ENCODE measurements at places on chromosomes 5 and 9.

- no peak for DNase-seq
These were observed 815 bp upstream of the URM1 start for GRCh38 chr9:128370367-128370751.

- DNase-seq, result no peak
These were observed 531.6 kb upstream of the CLINT1 start for GRCh38 chr5:158390577-158390976.

- DNase-seq, result no peak
These were observed 353.6 kb downstream of the DEPDC1B start for GRCh38 chr5:60346393-60346792.

DNA sequence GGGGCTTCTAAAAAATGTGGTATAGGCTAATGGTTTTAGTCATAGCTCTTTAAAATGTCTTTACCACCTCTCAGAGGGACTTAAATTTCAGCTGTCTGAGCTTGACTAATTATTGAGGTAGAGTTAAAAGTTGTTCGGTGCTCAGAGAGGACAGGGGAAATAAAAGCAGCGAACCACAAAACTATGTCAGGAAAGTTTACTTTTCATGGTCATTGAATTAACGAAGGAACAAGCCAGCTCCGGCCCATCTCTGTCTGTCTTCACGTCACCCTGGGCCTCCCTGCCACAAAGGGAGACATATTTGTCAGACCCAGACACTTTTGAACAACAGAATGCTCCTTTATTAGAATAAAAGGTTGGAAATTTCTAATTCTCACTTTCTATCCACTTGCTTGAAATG is 98.8 kb upstream of the EFNA5 start:
- no peak for DNase-seq

- no peak for DNase-seq
These were observed 118.8 kb upstream of the VLDLR start for GRCh38 chr9:2502760-2503159.

GRCh38 chr9:118000581-118000980 is 296.4 kb downstream of the TLR4 start:
- no peak for DNase-seq

- DNase-seq, result no peak
These were observed 291.1 kb downstream of the CCDC171 start for GRCh38 chr9:15843931-15844330.

DNA sequence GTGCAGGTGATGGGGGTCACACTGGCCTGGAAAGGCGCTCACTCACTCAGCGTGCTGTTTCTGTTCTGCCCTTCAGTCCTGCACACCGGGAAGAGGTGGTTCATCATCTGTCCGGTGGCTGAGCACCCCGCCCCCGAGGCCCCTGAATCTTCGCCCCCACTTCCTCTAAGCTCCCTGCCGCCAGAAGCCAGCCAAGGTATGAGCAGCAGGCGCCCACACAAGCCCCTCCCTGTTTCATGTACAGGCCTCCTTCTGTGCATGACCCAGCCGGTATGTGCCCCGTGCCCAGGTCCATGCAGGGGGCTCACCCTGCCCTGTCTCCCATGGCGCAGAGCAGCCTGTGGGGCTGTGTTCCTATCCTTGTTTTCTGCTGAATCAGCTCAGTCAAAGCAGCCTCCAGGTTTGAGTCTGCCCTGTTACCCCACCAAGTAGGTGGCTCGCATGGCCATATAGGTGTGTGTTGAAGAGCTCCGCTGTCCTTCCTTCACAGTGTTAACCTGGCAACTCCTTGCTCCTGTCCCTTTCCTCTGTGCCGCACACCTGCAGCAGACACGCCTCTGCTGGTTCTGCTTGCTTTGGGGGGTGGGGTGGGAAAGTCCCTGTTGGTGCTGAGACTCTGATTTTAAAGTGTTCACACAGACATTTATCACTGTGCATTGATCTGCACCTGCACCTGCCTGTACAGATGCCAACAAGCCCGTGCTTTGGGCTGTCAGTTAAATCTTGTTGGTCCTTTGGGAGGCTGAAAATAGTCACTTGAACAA is 84.8 kb downstream of the WNK2 start:
- DNase-seq, result no peak

DNA sequence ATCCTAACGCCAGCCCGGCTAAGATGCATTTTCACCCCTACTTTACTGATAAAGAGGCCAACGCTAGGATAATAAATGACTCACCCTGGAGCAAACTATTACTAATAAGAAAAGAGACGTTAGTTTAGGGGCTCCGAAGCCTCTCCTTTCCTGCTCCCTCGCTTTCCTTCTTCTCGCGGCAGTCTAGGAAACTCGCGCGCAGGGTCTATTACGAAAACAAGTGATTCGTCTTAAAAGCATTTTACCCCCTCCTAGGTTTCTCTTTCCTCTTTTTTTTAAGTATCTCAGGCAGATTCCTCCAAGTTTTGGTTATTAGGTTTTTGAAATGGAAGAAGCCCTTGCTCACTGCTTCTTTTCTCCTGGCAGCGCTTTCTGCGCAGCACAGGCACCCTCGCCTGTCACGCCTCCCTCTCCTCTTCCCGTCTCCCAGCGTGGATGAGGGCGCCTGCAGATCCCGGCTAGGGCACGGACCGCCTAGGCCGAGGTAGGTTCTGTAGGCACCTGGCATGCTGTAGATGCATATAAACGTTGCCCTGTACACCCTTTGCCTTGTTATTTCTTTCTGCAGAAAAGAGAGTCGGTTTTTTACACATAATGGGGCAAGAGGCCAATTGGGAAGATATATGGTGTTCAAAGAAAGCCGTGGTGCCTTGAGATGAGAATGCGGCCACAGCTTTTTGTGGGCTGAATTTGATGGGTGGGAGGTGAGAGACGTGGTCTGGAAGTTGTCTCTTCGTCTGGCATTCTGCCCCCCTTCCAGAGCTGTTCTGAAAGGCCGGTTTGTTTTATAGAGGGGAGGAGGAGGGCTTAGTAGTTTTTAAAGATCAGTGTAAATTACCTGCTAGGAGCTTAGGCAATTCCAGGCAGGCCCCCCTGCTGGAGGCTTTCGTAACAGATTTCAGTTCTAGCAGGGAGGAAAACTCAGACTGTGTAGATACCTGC is 983 bp downstream of the GCNT1 start:
- DNase-seq, result no peak

DNA sequence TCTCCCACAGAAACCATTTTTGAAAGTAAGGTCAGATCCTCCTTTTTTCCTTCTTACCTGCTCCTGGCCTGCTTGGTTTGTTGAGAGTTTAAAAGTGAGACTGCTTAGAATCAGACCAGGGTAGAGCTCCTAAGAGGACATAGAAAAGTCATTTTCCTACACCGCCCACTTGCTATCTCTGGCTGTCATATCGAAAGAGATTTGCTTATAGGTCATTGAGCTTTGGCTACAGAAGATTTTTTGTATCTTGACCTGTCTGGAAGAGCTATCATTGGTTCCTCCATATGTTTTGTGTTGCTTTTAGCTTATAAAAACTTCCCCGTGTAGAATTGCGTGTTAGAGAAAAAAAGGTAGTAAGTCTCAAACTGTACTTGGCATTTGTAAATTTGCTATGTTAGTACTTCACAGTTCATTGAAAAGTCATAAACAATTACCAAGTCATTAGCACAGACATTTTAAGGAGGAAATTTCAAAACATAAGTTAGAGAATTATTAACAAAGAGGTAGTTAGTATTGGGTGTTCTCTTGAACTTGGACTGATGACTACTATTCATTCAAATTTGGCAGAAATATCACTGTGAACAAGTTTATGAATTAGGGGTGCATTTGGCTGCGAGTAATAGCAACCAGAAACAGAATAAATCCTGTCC is 96.6 kb downstream of the MAN2A1 start:
- no peak for DNase-seq

GRCh38 chr5:173420108-173420507 is 91.9 kb upstream of the STC2 start:
- no peak for DNase-seq

DNA sequence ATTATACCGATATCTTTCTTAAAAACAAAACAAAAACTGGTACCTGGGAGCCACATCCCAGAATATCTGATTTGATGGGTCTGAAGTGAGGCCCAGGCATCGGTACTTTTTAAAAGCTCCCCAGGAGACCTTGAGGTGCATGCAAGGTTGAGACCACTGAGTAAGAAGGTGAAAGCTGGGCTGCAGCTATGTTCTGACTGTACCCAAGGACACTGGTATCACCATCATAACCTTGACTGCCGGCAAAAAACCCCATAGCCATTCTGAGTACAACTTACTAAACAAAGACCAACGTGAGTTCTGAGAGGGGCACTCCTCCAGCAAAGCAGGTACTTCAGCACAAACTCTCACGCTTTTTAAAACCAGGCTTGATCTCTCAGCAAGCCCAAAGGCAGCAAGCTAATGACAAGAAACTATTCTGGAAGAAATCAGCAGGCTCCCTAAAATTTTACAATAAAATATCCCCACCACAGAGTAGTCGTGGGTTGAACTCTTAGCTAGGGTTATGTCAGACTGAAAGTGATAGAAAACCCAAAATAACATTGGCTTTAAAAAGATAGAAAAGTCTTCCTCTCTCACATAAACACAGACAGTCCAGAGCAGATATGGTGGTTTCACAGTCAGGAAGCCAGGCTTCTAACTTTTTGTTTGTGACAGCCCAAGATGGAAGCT is 263.9 kb downstream of the SAXO1 start:
- DNase-seq, result no peak

GRCh38 chr5:160092514-160092913 is 26.7 kb downstream of the PWWP2A start:
- no peak for DNase-seq

DNA sequence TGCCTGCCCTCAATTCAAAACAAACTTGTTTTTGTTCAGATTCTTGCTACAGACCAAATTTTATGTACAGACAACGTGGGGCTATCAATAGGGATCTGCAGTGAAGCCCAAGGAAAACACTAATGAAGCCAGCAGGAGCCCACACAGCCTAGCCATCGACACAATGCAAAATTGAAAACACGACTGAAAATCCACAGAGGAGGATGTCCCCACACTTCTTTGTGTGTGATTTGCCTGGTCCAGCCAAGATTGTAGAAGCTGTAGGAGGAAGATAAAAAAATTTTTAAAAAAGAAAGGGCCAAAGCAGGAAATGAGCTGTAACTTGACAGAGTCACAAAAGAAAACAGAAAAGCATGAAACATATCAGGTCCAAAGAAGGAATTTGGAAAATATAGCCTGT is 34.8 kb downstream of the HTR4 start:
- DNase-seq, result no peak

DNA sequence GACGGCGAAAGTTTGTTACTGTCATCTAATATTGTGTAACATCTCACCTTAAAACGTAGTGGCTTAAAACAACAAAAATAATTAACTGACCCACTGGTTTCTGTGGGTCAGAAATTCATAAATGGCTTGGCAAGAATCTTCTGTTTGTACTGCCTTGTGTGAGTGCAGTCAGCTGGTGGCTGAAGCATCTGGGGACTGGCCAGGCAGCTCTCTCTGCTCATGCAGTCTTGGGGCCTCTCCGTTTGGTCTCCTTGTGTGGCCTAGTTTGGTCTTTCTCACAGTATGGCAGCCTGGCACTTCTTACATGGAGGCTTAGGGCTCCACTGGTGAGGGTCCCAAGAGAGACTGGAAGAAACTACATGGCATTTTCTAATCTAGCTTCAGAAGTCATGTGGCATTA is 49.0 kb upstream of the CTXN3 start:
- DNase-seq, result no peak

DNA sequence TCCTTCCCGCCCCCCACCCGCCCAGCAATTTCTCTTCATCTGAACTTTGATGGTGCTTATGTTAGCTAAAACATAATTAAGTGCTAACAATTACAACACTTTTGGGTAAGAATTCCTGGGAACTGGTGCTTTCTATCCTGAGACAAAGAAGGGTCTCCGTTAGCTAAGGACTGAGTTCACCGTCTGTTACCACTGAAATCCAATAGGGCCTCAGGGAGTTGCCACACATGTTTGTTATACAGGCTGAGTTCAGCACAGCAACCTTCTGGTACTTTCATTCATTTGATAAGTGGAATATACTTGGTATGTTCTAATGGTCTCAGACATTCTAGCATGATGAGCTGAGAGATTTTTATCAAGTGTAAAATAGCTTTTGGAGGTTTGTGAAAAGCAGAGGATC is 437.9 kb downstream of the EFNA5 start:
- no peak for DNase-seq

- no peak for DNase-seq
These were observed 337.1 kb downstream of the GADD45G start for GRCh38 chr9:89941875-89942274.

DNA sequence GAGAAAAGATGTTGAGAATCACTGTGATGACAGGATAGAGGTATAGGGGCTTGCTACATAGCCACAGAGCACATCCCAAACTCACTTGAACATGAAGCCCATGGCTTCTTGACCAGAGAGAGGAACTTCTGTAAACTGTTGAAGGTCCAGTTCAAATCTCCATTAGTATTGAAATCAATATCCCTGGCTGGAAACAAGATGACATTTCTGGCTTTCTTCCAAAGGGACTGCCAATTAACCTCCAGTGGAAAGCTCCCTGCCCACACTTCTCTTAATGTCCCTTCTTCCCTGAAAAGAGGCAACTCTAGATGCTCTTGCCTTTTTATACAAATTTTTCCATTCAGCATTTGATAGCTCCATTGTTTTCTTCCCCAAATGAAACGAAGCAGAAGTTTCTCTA is 612.1 kb downstream of the EBF1 start:
- DNase-seq, result no peak

DNA sequence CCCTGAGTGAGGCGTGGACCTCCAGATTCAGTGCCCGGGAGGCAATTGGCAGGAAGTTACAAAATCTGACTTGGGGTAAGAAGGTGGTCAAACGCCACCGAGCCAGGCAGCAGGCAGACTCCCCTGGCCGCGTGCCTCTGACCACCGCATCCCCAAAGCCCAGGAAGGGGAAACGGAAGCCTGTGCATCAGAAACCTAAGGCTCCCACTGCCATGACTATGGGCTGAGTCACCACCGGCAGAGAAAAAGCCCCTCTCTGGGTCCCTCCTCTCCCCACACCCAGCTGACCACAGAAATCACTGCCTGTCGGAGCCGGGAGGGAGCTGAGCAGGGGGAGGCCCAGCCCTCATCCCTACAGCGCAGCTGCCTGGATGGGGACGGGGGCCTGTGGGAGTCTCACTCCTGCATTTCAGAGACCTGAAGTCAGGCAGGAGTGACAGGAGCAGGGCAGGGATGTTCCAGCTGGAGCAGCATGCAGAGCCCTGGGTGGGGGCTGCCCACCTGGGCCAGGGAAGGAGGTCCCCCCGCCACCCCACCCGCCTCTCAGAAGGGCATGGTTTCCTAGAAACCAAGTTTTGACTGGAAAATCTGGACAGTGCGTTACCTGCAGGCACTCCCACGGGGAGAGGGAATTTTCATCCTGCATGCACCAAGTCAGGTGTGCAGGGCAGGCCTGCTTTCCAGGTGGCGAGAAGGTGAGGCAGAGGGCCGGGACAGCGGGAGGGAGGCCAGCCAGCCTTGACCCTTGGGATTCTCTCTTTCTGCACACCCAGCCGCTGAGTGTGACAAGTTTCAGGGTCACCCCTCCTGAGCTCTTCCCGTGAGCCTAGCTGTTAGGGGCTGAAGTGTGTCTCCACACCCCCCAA is 68.2 kb downstream of the LRSAM1 start:
- DNase-seq, result no peak

Measured in cortex of kidney (tissue), 1 donor.